Thoracic aorta (tissue), 2 donors: ENCODE measurements at places on chromosomes 1 and 21.

DNA sequence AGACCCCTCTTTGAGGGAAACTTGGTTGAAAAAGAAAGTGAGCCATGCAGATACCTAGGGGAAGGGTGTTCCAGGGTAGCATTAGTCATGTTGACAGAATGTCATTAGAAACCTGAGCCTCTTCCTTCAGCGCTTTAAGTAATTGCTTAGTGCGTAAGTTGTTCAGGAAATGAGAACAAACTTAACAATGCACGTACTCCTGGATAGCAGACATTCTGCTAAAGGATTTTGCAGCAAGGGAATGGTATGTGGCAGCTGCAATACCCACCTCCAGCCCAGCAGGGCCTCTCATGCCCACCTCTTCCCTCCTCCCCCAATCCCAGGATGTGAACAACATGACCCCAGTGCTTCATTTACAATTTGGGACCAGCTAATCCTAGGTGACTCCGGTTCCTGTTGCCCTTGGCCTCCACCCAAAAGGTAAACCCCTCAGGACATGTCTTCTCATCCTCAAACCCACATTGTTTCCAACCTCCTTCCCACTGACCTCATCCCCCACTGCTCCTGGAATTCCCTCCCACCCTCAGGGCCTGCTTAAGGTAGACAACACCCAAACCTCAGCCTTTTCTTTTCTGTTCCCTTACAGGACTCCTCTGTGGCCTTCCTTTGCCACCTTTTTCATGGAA is 98.0 kb upstream of the BCAR3 start:
- DNase-seq = no peak

DNA sequence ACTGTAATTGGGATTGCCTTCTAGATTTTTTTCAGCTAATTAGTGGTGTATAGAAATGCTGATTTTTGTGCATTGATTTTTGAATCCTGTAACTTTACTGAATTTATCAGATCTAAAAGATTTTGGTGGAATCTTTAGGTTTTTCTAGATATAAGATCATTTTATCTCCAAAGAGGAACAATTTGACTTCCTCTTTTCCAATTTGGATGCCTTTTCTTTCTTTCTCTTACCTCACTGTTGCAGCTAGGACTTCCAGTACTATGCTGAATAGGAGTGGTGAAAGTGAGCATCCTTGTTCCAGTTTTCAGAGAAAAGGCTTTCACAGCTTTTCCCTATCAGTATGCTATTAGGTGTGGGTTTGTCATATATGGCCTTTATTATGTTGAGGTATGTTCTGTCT is 53.6 kb downstream of the TESK2 start:
- DNase-seq = no peak

GRCh38 chr1:168195199-168196135 is 16.7 kb downstream of the TIPRL start:
- no peak for DNase-seq

DNA sequence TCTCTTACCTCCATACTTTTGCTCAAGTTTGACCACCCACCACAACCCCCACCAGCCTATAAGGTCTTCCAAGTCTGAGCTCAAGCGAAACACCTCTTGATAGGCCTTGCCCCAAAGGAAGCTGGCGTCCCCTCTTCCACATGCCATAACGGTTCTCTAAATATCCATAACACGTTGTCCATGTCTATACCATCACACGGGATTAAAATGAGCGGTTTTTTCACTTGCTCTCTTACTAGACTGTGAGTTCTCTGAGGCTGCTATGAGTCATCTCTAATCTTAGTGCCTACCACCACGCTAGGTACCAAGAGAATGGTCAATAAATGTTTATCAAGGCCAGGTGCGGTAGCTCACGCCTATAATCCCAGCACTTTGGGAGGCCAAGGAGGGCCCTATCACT is 41.0 kb downstream of the WASF2 start:
- no peak for DNase-seq

- DNase-seq = no peak
These were observed 221.2 kb downstream of the CACNA1E start for GRCh38 chr1:181704546-181704945.

GRCh38 chr1:14113841-14114567 is 414.0 kb downstream of the PRDM2 start:
- no peak for DNase-seq

DNA sequence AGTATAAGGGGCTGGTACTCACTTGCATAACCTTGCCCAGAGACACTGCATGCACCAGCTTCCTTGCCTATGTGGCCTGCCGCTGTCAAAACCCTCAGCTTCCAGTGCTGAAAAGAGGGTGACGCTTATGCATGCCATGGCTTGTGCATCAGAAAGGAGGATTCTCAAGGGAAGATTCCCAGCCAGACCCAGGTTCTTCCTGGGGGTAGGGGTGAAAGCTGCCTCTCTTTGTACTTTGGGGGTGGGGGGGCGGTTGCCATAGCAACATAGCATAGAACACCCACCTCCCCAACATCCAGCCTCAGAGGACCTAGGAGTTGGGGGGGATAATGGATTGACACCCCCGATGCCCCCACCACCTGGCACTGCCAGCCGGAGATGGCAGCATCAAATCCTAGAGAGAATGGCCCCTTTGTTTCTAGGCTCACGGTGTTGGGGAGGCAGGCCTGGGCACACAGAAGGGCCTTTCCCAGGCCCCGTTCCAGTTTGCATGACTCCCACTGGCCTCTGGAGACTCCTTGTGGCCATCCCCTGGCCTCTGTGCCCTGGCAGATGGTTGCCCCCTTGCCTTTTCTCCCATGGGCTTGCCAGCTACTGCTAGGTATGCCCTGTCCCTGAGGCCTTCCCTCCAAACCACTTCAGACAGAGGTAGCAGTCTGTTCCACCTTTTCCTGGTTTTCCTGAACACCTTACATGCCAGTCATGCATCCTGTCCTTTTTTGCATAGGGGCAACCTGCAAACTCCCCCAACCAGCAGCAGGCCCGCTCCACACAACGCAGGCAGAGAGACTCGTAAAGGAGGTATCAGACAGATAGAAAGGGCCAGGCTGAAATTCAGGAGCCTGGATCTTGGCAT is 44.6 kb downstream of the RHBG start:
- no peak for DNase-seq

DNA sequence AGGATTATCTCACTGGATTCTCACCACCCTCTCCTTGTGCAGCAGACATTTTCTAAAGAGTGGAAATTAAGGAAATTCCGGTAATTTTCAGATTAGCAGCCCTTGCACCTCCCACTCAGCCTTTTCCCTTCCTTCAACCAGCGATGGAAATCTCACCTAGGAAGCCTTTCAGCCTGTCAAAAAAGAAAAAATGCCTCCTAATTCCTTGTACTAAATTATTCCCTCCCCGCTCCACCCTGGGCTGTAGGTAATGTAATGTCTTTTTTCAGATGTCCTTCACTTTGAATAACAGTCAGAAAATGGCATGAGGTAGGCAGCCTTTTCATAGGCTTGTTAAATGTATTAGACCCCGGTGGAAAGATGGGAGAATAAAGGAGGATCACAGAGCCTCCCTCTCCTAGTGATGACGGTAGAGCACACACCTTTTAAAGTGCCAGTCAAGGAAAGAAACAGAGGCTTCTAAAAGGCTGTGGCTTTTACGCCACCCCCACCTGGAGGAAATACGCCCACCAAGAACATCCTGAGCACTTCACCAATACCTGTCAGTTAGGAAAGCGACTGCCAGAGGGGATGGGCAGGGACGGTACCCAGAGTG is 62.8 kb upstream of the NEK2 start:
- DNase-seq = no peak

DNA sequence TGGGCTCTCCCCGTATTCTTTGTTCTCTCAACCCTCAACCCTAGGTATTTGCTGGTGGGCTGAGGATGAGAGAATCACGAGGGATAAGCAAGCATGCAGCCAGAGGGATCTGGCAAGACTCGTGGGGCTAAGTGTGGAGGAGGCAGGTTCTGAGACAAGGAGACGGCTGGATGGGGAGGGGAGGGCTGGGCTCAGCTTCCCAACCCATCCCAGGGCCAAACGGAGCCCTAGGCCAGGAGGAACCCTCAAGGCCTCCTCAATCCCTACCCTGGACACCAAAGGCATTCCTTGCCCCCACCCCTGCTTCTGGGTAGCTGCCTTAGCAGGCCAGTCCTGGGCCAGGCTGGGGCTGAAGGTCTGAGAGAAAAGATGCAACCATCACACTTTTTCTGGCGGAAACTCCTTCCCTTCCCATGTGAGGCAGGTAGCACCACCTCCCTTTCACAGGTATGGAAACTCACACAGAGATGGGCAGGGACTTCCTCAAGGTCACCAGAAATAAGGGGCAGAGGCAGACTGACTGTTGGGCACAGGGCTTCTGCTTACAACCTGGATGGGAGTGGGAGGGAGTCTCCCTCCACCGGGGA is 6.2 kb downstream of the MEF2D start:
- no peak for DNase-seq
